ENCODE measurements at places on chromosomes 1 and 21.

GRCh38 chr1:185681034-185681633 lies 53.1 kb upstream of the HMCN1 start:
- DNase-seq: no peak

DNA sequence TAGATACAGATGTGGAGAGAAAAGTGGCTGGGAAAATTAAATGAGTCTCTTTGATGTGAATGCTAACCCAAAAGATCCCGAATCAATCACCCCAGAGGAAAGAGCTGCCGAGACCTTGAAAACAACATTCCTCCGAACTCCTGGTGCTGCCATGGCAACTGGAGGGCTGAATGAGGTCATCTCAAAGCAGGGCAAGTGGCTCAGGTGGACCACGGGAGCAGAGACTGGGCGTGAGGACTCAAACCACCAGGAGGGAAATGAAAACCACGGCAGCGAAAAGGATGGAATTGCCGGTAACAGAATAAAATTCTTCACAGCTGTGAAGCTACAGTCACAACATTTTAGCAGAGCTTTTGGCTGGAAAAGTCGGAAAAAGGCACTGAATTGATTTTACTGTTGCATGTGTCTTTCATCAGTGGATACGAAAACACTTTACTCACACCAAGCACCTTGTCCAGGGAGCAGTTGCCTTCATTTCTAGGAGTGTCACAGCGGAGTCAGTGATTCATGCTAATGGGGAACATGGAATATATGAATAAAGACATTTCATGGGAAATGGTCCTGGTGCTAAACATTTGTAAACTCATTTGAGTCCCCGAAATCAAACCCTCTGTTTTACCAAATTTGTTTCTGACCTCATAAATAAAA lies 23.2 kb upstream of the BECN2 start:
- peak; percentile 13 for DNase-seq

DNA sequence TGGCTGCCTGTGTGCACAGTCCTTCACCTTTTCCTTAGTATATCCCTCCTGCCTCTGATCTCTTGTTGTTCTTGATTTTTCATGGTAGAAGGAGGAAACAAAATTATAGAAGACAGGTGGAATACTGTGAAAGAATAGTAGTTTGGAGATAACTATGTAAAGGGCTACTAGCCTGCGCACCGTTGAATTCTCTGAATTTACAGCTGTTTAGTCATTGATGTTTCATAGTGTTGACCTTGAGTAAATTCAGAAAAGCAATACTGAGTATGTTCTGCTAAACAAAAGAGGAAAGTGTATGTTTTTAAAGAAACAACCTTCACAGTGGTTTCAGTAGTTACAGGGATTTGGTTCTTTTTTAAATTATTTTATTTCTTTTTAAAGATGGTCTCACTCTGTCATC lies 18.1 kb downstream of the CAMTA1 start:
- DNase-seq: no peak

DNA sequence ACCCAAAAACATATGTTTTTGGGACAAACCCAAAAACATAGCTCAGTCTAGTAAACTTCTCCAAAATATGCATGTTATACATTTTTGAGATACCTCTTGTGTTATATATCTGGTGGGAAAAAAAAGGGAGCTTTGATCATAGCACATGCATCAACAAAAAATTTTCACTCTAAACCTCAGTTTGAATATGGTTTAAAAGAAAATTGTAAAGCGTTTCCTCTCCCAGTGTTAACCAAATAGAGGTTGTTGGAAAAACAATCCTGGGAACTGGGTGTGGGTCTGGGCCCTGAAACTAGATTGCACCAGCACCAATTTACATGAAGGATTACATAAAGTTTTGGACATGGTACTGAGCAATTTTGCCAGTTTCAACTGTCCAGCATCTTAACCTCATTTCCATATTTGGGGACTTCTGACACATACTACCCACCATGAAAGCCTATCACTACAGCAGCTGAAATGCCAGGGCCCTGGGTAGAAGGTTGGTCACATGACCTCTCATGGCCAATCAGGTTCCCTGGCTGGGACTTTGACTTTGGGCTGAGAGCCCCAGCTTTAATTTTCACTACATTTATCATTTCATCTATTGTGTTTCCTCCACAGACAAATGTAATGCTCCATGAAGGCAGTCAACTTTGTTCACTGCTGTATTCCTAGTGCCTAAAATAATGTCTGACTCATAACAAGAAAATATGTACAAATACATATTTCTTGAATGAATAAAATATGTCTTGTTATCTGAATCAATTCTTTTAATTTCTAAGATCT lies 150.7 kb downstream of the SETD4 start:
- no peak for DNase-seq

DNA sequence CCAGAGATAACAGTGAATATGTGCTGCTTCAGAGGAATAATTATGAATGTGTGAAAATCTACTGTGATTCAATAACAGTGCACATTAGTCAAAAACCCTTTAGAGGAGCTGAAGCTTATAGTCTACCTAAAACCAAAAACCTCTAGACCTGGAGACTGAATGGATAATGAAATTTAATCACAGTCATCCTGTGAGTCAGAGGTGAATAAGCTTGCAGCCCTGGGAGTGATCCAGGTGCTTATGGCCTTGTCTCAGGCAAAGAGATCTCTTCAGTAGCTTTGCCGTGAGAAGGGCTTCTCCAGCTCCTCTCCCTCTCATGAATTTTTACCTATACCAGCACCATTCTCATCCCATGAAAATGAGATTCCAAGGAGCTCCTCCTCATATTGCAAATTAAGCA lies 81.3 kb upstream of the RGS4 start:
- DNase-seq: no peak

- no peak for DNase-seq
Observed at GRCh38 chr1:17671314-17671705, 83.8 kb upstream of the ACTL8 start.

DNA sequence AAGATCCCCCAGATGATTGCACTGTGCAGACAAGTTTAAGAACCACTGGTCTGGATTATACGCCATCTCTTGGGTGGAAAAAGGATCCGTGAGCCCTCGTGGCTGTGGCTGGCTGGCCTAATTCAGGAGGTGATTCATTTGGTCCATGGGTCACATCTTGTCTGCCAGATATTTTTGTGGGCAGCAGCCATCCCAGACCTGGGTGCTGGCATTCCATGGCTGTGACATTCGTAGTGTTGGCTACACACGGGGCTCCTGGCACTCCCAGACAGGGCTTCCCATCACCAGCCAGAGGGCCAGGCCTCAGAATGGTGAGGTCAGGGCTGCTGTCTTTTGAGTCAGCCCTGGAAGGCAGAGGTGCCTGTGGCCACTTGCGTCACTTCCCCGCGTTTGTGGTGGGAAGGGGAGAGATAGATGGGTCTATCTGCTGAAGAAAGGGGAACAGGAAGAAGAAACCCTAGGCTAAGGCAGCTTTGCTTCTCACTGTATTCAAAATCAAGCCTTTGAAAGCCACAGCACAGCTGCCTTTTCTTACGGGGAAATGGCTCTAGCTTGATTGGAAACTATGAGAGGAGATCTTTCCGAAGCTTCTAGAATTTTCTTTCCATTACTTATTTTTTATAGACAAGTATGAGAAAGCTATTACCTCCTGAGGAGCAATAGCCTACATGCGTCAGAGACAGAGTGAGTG lies 32.4 kb downstream of the EIF2D start:
- DNase-seq: peak; percentile 89

DNA sequence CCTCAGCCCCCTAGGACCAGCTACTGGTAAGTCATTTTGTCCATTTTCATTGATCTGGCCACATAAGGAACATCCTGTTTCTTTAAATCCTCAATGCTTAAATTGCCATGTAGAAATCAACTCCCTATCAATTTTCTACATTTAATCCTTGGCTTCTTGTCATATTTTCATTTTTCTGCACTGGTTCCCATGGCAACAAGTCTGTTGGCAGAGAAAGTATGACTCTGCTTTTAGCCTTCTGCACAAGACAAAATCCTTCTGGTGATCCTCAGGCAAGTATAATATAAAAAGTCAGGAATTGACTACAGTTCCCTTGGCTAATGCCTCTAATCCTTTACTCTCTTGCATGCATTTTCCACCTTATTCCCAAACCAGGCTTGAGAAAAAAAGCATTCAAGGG lies 65.0 kb downstream of the LRRC40 start:
- no peak for DNase-seq

- DNase-seq: no peak
Observed at GRCh38 chr1:83846138-83846537, 152.8 kb downstream of the TTLL7 start.

DNA sequence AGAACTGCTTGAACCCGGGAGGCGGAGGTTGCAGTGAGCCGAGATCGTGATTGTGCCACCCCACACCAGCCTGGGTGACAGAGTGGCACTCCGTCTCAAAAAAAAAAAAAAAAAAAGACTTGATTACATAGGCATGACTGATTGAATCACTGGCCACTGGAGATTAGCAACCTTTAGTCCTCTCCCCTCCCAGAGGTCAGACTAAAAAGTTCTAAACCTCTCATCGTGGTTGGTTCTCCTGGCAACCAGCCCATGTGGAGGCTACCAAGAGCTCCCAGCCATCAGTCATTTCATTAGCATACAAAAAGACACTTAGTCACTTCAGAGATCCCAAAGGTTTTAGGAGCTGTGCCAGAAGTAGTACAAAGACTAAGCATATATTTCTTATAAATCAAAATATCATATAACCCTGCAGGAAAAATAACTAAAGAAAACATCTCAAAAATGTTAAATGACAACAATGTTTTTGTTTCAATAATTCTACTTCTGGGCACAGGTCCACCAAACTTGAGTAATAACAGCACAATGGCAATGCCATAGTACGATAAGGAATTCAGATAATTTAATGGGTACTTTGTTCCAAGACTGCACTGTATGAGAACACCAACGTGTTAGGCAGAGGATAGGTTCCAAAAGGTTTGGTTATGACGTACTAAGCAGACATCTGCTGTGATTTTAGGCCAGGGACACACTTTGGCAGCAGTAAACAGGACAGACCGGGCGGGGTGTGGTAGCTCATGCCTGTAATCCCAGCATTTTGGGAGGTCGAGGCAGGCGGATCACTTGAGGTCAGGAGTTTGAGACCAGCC lies 18.1 kb downstream of the USP48 start:
- DNase-seq: peak; percentile 21

DNA sequence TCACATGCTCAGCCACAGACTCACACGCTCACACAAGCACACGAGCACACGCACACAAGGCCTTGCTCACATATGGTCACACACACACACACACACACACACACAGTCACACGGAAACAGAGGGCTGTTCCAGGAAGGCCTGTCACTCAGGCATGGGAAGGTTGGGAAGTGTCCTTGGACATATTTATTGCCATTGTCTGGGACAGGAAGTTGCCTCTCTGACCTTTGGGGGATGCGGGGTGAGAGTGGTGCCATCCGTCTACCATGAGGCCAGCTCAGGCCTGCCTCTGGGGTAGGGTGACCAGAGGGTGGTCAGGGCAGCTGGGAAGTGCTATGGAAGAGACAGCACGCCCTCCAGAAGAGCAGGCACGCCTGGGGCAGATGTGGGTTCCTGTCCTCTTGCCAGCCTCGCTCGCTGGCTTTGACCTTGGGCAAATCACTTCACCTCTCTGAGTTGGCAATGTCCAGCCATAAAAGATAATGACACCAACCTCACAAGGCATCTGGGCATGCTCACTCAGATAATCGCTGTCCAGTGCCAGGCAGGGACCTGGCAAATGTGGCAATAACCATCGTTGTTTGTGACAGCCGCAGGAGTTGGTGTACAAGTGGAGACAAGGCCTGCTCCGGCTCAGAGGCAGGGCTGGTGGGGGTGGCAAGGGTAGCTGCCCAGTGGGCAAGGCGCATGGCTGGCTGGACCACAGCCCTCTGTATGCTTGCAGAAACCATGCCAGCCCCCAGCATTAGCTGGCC lies 8.0 kb upstream of the GUCA2A start:
- DNase-seq: no peak

DNA sequence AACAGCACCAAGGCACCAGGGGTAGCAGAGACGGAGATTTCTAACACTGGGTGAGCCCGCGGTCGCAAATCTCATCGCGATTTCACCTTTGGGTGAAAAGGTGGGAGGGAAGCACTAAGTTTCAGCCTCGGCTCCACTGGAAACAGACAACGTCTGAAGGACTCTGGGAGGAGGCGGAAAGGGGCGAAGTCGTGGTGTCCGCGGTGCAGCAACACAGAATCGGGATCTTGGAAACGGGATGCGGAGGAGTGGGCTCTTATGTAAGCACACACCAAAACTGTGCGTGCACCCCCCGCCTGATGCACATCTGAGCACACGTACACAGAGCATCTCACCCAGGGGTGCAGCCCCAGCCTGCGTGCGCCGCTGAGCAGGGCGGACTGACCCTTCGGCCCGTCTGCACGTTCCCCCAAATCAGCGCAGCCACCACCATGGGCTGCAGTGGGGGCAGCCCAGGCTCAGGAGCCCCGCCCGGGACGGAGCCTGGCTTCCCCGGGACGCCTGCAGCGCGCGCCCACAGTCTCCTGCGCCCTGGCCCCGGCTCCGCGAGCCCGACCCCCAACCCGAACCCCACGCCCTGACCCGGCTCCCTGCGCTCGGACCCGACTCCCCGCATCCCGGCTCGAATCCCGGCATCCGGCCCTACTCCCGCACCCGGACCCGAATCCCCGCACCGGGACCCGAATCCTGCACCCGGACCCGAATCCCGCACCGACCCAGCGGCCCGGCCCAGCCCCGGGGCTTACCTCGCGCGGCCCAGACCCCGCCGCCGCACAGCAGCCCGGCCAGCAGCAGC lies 670 bp downstream of the CLSTN1 start:
- no peak for DNase-seq

DNA sequence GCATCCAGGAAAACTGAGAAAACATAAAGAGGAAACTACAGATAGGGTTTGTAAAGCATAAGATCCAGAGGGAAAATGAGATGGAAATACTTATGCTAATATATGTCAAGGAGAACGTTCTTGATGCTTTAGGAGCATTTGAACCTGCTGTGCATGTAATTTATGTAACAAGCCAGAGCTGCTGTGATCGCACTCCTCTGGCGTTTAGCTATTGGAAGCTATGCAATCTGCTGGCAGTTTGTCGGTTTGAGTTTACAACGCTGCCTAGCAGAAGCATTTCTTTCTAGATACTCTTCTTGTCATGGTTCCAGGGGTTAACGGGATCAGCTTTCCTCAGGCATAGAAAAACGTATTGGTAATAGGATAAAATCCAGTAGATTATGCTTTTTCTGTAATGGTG lies 182.7 kb downstream of the KCNH1 start:
- DNase-seq: no peak

DNA sequence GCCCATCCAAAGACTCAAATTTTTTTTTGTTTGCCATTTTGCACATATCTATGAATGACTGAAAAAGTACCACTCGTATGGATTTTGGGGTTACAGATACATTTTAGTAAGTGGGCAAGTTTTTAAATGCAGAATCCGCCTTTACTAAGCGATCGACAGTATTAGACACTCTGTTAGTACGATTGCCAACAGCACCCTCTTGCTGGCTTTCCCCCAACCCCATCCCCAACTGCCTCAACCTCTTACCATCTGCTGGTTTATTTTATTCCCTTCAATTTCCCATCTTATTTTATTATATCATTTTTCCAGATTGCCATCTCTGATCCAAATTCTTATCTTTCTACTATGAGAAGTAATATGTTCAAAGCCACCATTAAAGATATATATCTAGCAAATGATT lies 244.8 kb downstream of the LRRIQ3 start:
- no peak for DNase-seq
